Thymus (tissue), 14 donors: ENCODE measurements at places on chromosomes 11 and 22. TPM values are rescaled to one million over a fixed set of nuclear protein-coding genes. Genes with fewer than 3 reads are reported as not detected.

- DNase-seq: no peak
- no peaks in the 10 kb centered on the region for H3K4me1 ChIP-seq
- H3K27me3 ChIP-seq: no peaks in the 10 kb centered on the region
- peaks cover 2% of the 10 kb centered on the region for H3K36me3 ChIP-seq
- H3K27ac ChIP-seq: no peak overlapping the region
Measured at GRCh38 chr11:72970557-72971118, 156.4 kb downstream of the ATG16L2 start.

- no peak for DNase-seq
- H3K27ac ChIP-seq: no peak overlapping the region
- H3K4me1 ChIP-seq: no peaks in the 10 kb centered on the region
- no peaks in the 10 kb centered on the region for H3K27me3 ChIP-seq
Measured at GRCh38 chr11:119643876-119644225, 85.1 kb downstream of the NECTIN1 start.

- no peak overlapping the region for H3K4me3 ChIP-seq
- H3K36me3 ChIP-seq: peaks cover 11% of the 10 kb centered on the region
- no peak for DNase-seq
Measured at GRCh38 chr11:130301002-130301401, 13.7 kb downstream of the ZBTB44 start.

DNA sequence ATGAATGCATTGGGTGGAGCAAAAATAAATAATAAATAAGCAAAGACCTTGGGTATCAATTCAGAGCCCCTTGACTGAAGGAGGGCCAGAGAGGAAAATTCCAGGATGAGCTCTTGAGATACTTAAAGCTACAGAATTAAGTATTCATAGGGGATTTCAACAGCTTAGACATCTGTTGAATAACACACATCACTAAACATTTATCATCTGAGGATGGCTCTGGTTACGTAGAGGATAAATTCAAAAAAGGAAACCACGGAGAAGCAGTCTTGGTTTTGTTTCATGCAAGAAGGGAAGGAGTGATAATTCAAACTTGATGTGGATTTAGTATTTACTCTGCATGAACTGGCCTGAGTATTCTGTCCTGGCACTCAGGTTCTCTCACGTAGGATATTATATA, 29.8 kb downstream of the ARHGAP42 start:
- no peaks in the 10 kb centered on the region for H3K4me1 ChIP-seq
- no peak overlapping the region for H3K4me3 ChIP-seq
- no peak overlapping the region for H3K27ac ChIP-seq
- H3K27me3 ChIP-seq: no peaks in the 10 kb centered on the region
- H3K36me3 ChIP-seq: no peaks in the 10 kb centered on the region

- peaks cover 86% of the 10 kb centered on the region for H3K36me3 ChIP-seq
- H3K4me3 ChIP-seq: no peak overlapping the region
- H3K27ac ChIP-seq: no peak overlapping the region
Measured at GRCh38 chr11:71484248-71485062, 31.5 kb downstream of the NADSYN1 start.

DNA sequence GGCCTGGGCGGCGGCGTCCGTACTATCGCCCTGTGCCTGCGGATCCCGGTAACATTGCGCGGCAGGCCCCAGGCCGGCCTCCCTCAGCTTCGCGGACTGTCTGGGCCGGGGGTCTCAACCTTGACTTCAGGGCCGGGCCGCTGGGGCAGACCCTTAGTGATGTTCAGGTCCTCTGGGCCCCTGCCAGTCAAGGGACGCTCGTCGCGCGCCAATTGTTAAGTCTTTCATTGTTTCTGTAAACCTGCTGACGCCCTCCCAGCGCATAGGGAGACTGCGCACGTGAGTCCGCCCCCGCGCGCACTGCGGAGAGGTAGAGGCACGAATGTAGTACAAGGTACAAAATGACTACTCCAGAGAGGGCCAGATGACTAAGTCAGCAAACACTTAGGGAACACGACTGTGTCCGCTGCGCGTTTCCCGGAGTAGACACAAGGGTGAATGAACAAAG, 451 bp upstream of the HDHD5 start:
- H3K27ac ChIP-seq: no peak overlapping the region
- no peaks in the 10 kb centered on the region for H3K27me3 ChIP-seq
- H3K4me1 ChIP-seq: peaks cover 6% of the 10 kb centered on the region
- H3K36me3 ChIP-seq: no peaks in the 10 kb centered on the region
- H3K4me3 ChIP-seq: peak overlapping the region; percentile 73

The FIBIN gene
- 1.9 TPM for total RNA-seq

The PLAAT4 gene
- total RNA-seq: 68.3 TPM

The HBB gene
- total RNA-seq: 341 TPM

The NXPE2 gene
- 0.05 TPM for total RNA-seq

The LRFN4 gene
- total RNA-seq: 10.7 TPM

The FAM111B gene
- total RNA-seq: 30.9 TPM
